ENCODE measurements at places on chromosomes 2 and 18. TPM values are rescaled to one million over a fixed set of nuclear protein-coding genes. Genes with fewer than 3 reads are reported as not detected.

GRCh38 chr2:51662187-51662586 is 630.3 kb upstream of the NRXN1 start:
- H3K27me3 ChIP-seq, result no peaks in the 10 kb centered on the region
- DNase-seq, result no peak
- no peak overlapping the region for H3K27ac ChIP-seq
- H3K4me1 ChIP-seq, result no peaks in the 10 kb centered on the region
- H3K4me3 ChIP-seq, result no peak overlapping the region

- no peaks in the 10 kb centered on the region for H3K4me1 ChIP-seq
- H3K36me3 ChIP-seq, result no peaks in the 10 kb centered on the region
- DNase-seq, result no peak
- H3K4me3 ChIP-seq, result no peak overlapping the region
- no peak overlapping the region for H3K27ac ChIP-seq
These were observed 17.6 kb upstream of the DAW1 start for GRCh38 chr2:227853765-227854271.

GRCh38 chr2:139544186-139544851 is 764.1 kb upstream of the NXPH2 start:
- H3K4me1 ChIP-seq, result no peaks in the 10 kb centered on the region
- no peaks in the 10 kb centered on the region for H3K36me3 ChIP-seq
- H3K27ac ChIP-seq, result no peak overlapping the region

- no peaks in the 10 kb centered on the region for H3K36me3 ChIP-seq
- no peak for DNase-seq
- no peaks in the 10 kb centered on the region for H3K4me1 ChIP-seq
- no peak overlapping the region for H3K27ac ChIP-seq
These were observed 332.2 kb downstream of the OSR1 start for GRCh38 chr2:19026261-19026660.

Gene ASXL3
- not detected for total RNA-seq

- H3K4me1 ChIP-seq, result no peaks in the 10 kb centered on the region
- no peak for DNase-seq
- no peak overlapping the region for H3K4me3 ChIP-seq
These were observed 10.5 kb upstream of the DSG2 start for GRCh38 chr18:31487246-31488015.

Gene C2orf92
- total RNA-seq, result 4.0 TPM

DNA sequence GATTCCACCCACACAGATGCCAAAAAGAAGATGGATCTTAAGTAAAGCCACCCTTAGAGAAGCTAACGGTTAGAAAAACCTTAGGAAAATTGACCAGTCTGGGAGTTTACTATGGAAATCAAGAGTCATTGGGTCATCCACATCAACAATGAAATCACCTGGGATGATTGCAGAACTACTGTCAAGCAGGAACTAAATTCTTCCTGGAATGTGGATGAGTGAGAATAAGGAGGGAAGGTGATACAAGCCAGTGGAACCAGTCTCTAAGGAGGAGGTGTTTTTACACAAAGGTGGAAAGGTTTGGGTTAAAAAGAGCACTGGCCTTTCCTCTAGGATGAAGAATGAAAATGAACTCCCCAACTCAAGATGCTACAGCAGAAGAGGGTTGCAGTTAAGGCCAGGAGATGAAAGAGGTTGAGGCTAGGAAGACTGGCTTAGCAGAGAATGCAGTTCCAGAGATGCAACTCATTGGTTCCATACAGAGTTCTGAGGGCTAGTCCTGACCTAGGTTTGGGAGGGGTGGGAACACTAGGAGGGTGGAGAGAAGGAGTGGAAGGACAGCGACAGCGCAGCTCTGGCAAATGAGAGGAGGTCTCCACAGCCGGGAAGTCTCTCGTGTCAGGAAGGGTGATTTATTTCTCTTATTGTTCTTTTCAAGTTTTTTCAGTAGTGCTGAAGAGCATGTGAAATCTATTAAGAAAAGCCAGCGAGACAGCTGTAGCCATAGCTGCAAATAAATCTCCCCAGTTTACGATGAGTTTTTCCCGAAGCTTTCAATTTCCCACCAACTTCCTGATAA is 27.7 kb upstream of the KDM3A start:
- no peaks in the 10 kb centered on the region for H3K4me1 ChIP-seq
- no peak for DNase-seq
- H3K36me3 ChIP-seq, result no peaks in the 10 kb centered on the region
- H3K27ac ChIP-seq, result no peak overlapping the region
- H3K4me3 ChIP-seq, result no peak overlapping the region

DNA sequence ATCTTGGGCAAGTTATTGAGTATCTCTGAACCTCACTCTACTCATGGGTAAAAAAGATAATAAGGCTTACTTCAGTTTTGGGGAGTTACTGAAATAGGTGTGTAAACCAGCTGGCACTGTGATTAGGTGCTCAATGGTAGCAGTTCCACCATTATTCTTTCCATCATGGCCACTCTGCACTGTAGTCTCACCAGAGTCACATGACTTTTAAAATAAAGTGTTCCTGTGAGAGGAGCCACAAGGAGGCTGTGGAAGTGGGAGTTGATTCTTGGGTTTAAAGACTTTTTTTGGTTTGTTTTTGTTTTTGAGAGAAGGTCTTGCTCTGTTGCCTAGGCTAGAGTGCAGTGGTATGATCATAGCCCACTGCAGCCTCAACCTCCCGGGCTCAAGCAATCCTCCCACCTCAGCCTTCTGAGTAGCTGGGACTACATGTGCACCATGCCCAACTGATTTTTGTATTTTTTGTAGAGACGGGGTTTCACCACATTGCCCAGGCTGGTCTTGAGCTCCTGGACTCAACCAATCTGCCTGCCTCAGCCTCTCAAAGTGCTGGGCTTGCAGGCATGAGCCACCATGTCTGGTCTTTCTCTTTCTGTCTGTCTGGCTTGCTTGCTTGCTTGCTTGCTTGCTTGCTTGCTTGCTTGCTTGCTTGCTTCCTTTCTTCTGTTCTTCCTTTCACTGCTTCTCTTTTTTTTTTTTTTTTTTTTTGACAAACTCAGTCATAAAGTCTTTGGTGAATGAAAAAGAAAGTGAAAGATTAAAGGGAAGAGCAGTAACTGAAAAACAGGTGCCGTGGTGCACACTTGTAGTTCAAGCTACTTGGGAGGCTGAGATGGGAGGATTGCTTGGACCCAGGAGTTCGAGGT is 21.2 kb upstream of the ACVR1 start:
- peak overlapping the region; percentile 81 for H3K4me3 ChIP-seq
- peaks cover 7% of the 10 kb centered on the region for H3K36me3 ChIP-seq
- DNase-seq, result peak; percentile 61

DNA sequence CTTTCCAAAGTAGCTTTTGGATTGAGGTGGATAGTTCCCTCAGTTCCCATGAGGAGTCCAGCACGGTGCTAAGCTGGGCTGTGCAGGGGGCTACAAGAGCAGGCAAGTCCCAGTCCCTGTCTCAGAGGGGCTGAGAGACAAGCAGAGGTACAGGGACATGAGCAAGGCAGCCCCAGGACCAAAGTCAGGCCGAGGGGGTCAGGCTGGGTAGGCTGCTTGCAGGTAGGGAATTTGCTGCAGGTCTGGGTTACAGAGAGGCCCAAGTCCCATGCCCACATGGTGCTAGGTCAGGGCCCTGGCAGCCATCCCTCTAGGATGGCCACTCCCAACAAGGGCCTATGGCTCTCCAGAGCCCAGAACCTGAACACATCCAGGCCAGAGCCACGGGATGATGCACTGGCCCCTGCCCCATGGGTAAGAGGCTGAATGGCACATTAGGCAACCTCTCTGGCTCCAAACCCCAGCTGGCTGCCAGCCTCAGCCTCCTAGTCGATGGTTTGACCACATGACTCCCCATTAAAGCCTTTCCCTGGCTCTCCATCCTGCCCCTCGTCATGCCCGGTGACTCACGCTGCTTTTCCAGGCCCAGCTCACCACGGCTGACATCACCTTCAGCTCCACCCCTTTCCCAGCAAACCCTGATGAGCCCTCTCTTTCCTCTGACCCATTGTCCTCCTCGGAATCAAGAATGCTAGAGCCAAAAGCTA is 83.7 kb downstream of the SDC1 start:
- H3K4me1 ChIP-seq, result no peaks in the 10 kb centered on the region
- H3K27ac ChIP-seq, result no peak overlapping the region
- no peak for DNase-seq

DNA sequence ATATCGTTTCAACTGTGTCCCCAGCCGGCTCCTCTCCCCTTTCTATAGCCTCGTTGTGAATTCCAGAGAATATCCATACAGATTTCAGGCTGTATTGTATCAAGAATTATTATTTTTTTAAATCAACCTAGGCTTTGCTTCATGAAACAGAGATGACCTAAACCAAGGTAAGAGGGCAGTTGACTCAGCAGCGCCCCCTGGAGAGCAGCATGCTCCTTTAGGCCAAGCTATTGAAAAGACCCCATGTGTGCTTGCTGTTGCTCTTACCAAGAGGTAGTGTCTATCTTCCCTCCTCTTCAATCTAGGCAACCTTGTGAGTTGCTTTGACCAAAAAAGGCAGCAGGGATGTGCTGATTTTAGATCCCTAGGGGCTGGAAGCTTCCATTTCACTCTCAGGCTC is 426.7 kb upstream of the SMIM21 start:
- no peaks in the 10 kb centered on the region for H3K4me1 ChIP-seq
- DNase-seq, result peak; percentile 22
- H3K27me3 ChIP-seq, result no peaks in the 10 kb centered on the region
- H3K4me3 ChIP-seq, result no peak overlapping the region

Gene RSAD2
- total RNA-seq, result 72.4 TPM

GRCh38 chr2:66032226-66032775 is 402.6 kb upstream of the MEIS1 start:
- H3K4me1 ChIP-seq, result no peaks in the 10 kb centered on the region
- H3K4me3 ChIP-seq, result no peak overlapping the region

GRCh38 chr2:240302041-240302440 is 133.4 kb upstream of the GPC1 start:
- no peak overlapping the region for H3K27ac ChIP-seq
- no peak for DNase-seq
- H3K4me3 ChIP-seq, result no peak overlapping the region
- H3K27me3 ChIP-seq, result no peaks in the 10 kb centered on the region

Gene KLHL30
- not detected for total RNA-seq

Gene TTN
- 11.4 TPM for total RNA-seq

Gene EFHD1
- total RNA-seq, result 6.0 TPM

Gene FSHR
- total RNA-seq, result not detected

DNA sequence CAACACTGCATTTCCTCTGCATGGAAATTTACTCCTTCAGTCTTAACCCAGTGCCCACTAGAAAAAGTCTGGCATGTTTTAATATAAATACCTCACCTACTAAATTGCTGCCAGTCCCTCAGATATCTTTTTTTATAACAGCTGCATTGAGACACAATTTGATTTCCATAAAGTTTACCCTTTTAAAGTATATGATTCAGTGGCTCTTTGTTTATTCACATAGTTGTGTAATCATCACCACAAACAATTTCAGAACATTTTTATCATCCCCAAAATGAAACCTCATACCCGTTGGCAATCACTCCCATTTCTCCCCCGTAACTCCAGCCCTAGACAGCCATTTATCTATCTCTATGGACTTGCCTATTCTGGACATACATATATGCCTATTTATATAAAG is 17.0 kb upstream of the FRZB start:
- no peak overlapping the region for H3K27ac ChIP-seq
- H3K27me3 ChIP-seq, result peaks cover 15% of the 10 kb centered on the region
- H3K36me3 ChIP-seq, result no peaks in the 10 kb centered on the region
- no peak overlapping the region for H3K4me3 ChIP-seq

DNA sequence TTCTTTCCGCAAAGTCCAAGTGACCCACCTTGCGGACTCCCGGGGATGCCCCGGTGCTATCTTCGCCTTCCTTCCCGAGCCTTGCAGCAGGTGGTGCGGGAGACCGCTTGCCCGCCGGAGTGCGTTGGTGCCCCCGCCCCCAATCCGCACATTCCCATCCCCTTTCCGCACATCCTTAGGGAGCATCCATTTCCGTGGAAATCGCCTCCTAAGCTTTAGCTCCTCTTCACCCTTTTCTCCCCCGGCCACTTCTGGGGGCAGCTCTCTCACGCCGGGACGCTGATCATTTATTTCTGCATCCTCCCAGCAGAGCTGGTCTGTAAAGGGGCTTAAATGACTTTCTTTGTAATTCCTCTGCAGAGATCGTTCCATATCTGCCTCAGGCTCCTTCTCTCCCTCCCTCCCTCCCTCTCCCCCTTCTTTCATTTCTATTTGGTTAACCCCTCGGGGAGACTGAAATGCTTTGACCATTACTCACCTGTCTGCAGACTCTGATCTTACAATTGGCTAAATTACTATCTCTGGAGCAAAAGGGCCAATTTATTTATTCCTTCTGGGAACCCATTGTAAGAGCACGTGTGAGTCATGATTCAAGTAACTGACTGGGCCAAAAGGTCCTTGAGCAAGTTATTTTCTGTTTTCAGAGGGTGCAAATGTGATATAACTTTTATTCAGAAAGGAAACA is 1.3 kb upstream of the LYPD1 start:
- H3K36me3 ChIP-seq, result peaks cover 4% of the 10 kb centered on the region
- H3K4me1 ChIP-seq, result no peaks in the 10 kb centered on the region
- H3K4me3 ChIP-seq, result no peak overlapping the region
- no peak for DNase-seq

DNA sequence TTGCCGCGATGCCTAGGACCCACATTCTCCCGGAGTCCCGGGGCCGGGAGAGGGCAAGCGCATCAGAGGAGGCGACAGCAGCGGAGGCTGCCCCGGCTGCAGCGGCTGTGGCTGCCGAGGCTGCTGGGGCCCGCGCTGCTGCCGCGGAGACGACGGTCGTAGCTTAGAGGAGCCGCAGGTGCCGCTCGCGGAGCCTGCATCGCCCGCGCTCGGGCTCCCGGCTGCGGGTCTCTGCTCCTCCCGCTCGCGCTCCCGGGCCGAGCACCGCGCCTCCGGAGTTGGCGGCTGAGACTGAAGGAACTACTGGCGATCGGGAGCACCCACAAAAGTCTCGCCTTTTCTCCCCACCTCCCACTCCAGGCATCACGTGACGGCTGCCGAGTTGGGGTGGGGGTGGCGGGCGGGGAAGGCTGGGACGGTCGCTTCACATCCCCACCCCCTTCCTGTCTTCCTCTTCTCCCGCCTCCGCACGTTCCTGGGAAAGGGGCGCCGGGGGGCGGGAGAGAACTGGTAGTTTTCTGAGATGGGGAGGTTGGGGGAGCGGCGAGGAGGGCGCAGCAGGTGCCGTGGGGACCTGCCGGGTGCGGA is at the start of gene LYPD1:
Gene LYPD1, minus strand, starts transcription at position 298 of the 588 bp plus-strand sequence. Its CDS starts 273 bp downstream, at position 25.
- H3K4me1 ChIP-seq, result no peaks in the 10 kb centered on the region
- no peak for DNase-seq
- H3K4me3 ChIP-seq, result no peak within 1 kb of the TSS
- H3K27me3 ChIP-seq, result peaks cover 28% of the 10 kb centered on the region
- no peak within 1 kb of the TSS for H3K27ac ChIP-seq

DNA sequence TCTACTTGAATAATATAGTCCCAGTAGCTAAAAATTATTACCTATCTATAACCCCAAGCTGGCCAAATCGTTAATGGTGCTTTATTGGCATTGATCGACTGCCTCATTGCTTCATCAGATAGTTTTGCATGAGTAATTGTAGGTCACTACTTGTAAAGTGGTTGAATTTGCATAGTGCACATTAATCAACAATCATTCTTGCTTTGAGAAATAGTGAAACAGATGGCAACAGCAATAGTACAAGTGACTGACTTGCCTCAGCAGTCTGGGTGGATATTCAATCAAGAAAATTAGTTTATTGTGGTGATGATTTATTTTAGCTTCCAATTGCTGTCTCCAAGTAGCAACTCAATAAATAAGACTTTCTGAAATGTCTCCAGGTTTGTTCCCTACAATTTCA is 117.8 kb upstream of the NRXN1 start:
- no peak for DNase-seq
- no peak overlapping the region for H3K4me3 ChIP-seq
- H3K4me1 ChIP-seq, result no peaks in the 10 kb centered on the region
- H3K27ac ChIP-seq, result no peak overlapping the region
- no peaks in the 10 kb centered on the region for H3K27me3 ChIP-seq
- H3K36me3 ChIP-seq, result no peaks in the 10 kb centered on the region

- no peak overlapping the region for H3K27ac ChIP-seq
- no peaks in the 10 kb centered on the region for H3K36me3 ChIP-seq
- DNase-seq, result no peak
- peaks cover 5% of the 10 kb centered on the region for H3K27me3 ChIP-seq
- no peaks in the 10 kb centered on the region for H3K4me1 ChIP-seq
These were observed 160.3 kb downstream of the TMEM18 start for GRCh38 chr2:516944-517343.
